Hair follicle dermal papilla cell (primary cell): ENCODE measurements at places on chromosomes 3 and 15. TPM values are rescaled to one million over a fixed set of nuclear protein-coding genes. Genes with fewer than 3 reads are reported as not detected.

The SLC24A5 gene
- total RNA-seq: 0.16 TPM in 1 of 2 replicates, not detected in the other

The STXBP5L gene
- not detected in 2 replicates for total RNA-seq

The EPB42 gene
- total RNA-seq: not detected in 2 replicates

The TNNC1 gene
- total RNA-seq: 3.1 and 5.5 TPM in 2 replicates

The ATP10A gene
- total RNA-seq: 13.1 and 22.6 TPM in 2 replicates

The TRANK1 gene
- total RNA-seq: 33.8 and 47.5 TPM in 2 replicates
